Left kidney (tissue), 8 donors: ENCODE measurements at places on chromosomes 12 and 14.

- DNase-seq = no peak
These were observed 980.9 kb upstream of the FBXO33 start for GRCh38 chr14:40413136-40413535.

GRCh38 chr12:128077211-128077916, 189.6 kb upstream of the TMEM132C start:
- no peak for DNase-seq

DNA sequence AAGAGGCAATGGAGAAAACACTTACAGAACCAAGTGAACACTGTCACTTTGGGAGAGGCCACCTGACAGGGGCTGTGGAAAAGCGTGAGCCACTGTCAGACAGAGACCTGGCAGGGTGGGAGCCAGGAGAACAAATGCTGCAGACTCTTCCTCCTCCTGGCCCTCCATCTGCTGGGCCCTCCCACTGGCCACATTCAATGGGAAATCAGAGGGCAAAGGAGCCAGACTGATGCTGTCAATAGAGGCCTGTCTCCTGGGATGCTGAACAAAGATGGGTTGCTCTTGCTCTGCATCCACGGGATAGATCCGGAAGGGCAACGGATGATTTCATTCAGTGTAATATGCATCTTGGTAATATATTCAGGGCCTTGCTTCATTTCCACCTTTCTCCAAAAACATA, 44.9 kb upstream of the BCAT1 start:
- no peak for DNase-seq

DNA sequence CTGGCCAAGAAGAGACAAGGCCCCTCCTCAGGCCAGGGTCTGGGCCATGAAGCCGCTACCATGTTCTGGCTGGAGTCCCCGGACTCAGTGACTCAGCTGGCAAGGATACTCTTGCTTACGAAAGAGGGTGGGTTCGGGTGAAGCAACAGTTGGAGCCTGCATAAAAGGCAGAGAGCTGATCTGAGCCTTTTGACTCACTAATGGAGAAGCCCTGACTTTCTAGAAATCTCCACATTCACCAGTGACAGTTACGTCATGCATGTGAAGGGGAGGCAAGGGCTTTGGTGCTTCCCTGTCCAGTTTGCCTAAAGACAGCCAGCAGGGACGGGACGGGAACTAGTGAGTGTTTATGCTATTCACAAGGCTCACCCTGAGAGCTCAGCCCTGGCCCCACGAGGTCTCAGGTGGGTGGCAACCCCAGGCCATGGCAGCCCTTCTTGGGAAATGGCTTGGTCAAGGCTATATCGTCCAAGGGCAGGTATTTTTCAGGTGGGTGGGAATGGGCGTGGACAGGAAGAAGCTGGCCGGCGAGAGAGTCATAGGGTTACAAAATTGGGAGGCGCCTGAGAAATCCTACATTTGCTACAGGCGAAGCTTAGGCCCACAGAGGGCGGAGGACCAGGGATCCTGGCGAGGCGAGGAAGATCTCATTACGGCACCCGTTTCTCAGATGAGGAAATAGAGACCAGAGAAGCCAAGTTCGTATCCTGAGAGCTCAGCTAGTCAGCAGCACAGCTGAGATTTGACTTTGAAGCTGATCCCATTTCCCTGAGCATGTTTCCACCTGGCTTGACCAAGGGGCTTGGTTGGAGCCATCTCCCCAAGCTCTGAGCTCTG, 314.6 kb downstream of the BCL11B start:
- DNase-seq = no peak

- no peak for DNase-seq
These were observed 9.8 kb upstream of the BDKRB2 start for GRCh38 chr14:96194657-96195431.

- DNase-seq = no peak
These were observed 102.4 kb upstream of the ATF1 start for GRCh38 chr12:50661300-50662115.

DNA sequence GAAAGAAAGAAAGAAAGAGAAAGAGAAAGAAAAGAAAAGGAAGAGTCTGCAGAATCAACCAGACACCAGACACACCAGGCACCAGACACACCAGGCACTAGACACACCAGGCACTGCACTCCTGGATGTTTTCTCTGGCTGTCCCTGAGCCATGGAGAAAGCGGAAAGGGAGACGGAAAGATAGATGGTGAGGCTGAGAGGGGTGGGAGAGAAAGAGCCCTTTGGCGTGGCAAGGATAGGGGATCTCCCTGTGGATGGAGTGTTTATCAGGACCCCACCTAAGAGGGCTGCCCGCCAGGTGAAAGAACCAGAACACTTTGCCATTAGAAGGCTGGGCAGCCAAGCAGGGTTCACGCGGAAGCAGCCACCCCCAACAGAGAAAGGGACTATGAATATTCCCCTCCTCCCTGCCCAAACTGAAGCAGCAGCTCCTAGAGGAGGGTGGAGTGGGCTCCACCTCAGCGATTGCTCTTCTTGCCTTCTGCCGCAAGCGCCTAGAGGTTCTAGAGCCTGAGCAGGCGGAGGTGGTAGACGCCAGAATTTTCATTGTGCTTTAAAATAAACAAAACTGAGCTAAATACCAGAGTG, 13.4 kb downstream of the ST8SIA1 start:
- DNase-seq = no peak

- no peak for DNase-seq
These were observed 175.3 kb downstream of the KIF26A start for GRCh38 chr14:104313674-104314073.

DNA sequence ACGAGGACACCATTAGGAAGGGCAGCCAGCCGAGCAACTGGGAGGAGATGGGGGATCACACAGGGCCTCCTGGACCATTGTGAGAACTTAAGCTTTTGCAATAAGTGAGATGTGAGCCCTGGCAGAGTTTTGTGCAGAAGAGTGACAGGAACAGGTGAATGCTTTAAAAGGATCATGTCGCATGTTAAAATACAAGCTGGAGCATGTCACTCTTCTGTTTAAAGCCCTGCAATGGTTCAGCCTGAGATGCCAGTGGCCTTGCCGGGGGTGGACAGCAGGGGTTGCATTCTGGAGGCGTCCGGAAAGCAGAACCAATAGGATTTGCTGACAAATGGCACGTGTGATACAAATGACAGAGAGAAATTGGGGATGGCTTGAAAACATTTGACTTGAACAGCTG, 137.5 kb upstream of the RFLNA start:
- DNase-seq = no peak

- DNase-seq = no peak
These were observed 37.1 kb downstream of the CYP46A1 start for GRCh38 chr14:99720941-99721791.

DNA sequence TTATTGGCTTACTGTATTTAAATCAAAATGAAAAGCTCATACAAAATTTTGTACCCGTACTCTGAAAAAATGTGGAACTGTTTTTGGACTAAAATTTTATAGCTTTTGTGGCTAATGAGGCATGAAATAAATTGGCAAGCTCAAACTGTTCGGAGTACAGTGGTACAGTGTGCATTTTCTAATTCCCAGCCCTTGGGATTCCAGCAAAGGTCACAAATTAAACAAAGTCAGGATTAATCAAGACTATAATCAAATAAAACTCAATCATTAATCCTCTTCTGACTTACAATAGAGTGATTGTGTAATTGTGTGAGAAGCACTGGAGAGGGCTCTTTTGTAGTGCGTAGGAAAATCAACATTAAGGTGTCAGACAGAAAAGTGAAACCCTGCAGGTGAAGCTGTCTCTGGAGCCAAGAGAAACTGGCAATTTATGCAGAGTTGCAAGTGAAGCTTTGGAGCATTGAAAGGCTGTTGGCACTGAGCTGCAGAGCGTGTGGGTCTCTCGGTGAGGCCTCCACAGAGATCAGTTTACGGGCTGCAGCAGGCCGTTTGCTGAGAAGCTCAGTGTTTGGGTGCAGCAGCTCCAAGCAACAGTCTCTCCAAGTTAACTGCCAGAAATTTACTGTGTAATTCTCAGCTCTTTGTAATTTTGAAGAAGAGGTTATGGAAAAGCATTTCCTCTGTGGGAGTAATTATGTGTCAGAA, 275.9 kb downstream of the FBXL14 start:
- peak; percentile 34 for DNase-seq

DNA sequence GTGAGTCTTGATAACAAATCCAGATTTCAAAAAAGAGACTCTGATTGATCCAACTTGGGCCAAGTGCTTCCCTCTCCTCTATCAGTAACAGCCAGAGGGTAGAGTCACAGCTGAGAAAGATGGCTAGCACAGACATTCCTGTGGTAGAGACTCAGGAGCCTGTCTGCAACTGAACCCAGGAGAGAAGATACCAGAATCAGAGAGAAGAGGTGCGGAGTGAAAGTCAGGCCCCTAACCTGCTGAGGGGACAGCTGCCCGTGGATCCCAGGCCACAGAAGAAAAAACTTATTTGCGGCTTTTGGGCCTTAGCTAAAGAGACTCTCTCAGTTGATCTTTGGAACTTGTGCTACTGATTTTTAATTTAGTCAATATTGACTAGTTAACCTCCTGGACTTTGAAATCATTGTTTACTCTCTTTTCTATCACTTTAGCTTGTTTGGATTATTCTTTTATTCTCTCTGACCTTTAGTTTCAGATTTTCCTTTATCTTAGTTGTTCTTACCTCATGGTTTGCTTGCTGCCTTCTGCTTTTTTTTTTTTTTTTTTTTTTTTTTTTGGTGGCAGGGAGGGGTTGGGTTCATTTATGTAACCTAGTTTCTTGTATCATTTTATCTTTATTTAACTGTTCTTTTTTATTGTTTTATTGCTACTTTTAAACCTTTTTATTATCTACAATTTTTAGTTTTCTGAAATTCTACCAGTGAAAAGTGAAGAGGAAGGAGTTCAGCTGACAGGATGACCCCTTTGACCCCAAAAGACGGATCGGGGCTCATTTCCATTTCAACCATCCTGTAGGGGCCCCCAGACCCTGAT, 154.9 kb upstream of the KRR1 start:
- no peak for DNase-seq

DNA sequence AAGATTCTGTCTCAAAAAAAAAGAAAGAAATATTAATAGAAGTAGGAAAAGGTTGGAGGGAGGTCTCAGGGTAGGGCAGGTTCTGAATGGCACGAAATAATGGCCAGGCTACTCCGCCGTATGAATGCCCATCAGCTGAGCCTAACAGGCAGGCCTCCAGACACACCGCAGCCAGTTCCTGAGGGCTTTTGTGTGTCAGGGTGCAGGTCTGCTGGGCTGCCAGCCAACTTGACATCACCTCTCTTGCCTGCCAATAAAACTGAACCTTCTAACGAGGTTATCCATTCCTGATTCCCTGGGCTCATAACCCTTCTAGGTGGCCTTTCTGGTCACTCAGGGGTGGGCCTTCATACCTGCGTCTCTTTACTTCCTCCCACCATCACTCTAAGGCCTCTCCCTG, 3.0 kb downstream of the IFI27 start:
- no peak for DNase-seq

GRCh38 chr12:100718187-100718586, 76.4 kb upstream of the ANO4 start:
- DNase-seq = no peak

- DNase-seq = no peak
These were observed 10.1 kb downstream of the ZFYVE26 start for GRCh38 chr14:67806246-67806645.

DNA sequence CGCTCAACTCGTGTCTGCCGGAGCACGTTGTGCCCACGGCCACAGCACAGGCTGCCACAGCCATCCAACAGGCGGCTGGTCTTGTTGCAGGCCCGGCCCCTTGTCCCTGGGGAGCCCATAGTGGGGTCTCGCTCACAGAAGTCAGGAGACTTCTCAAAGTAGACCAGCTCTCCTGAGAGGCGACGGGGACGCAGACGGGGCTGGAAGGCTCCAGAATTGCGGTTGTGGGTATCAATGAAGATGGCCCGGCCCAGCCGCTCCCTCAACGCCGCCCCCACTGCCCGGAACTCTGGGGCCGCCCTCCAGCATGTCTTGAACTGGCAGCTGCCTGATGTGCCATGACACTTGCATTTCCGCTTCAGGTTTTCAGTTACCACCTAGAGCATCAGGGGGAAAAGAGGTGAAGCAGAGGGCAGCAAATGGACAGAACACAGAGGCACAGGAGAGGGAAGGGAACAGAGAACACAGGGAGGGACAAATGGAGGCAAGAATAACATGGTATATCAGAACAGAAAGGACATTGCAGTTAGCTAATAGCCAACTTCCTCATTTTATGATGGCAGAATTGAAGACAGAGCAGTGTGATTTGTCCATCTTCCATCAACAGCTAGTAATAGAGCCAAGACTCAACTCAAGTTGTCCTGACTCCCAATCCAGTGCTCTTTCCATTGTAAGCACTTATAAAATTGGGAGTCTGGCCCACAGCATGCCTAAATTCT, 5.2 kb downstream of the WNT10B start:
- no peak for DNase-seq
